ENCODE measurements at places on chromosomes 2 and 18.

DNA sequence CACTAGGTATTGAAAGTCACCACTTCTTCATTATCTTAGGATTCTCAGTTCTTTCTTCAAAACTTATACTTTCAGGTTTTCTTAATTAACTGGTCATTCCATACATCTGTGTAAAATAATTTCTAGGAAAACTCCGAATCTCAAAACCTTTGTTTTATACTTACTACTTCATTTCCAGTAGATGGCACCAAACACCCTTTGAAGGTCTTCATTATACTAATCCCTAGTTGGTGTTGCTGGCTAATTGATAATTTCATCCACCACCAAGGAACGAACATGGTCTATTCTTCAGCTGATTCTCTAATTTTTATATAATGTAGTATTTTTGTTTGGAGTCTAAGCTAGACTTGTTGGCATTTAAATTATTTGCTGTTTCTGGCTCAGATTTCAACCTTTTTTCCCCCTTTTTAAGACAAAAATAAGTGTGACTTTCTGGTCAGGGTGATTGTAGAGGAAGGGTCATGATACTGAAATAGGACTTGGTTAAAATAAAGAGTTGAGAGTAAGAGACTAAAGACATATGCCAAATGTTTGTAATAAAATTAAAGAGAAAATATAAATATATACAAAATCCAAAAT is 2.8 kb upstream of the MXD1 start:
- peak; percentile 31 for DNase-seq

- no peak for DNase-seq
Measured at GRCh38 chr2:145961846-145962245, 1441.9 kb upstream of the ZEB2 start.

- DNase-seq, result no peak
Measured at GRCh38 chr2:145114726-145115125, 594.8 kb upstream of the ZEB2 start.

- no peak for DNase-seq
Measured at GRCh38 chr2:239912938-239913635, 112.1 kb downstream of the NDUFA10 start.

DNA sequence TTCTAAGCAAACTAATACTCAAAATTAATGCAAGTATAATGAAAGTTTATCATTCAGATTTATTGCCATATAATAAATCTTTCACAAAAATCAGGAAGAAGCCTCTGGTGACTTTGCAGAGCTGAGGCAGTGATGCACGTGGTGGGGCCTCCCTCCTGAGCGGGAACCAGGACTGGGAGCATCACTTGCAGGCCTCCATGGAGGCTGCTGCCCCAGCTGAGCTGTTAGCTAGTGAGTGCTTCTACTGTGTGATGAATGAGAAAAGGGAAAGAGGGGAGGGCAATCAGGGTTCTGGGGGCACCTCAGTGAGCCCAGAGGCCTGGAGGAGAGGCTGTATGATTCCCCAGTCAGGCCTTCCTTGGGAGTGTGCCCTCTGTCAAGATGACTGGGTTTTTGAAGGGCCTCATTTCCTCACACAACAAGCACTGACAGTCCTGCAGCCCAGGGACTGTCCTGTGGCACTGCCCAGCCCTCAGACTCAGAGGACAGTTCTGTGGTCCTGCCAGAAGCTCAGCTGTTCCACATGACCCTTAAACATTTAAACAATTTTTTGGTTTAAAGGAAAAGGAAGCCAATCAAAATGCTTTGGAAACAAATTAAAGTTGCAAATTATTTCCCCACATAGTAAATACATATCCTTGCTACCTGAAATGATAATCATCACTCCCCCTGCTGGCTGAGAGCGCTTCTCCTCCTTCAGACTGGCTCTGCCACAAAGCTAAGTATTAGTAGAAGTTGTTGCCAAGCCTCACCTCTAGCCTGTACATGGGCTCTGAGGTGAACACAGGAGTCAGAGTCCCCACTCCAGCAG is 90.9 kb upstream of the SMAD7 start:
- peak; percentile 64 for DNase-seq

DNA sequence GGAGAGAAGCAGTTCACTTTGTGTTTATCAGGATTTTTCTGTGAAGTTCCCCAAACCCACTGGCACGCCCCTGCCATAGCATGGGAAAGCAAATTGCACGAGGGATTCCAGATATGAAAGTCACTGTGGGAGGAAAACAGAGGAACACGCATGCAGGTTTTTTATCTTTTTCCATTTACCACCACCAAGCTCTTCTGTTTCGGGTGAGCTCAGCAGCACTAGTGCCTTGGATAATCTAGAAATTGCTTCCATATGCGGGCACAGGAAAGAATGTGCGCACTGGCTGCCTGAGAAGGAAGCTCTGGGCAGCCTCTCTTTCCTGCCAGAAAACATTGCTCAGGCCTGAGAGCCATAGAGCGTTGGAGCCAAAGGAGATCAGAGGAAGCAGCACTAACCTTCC is 65.9 kb upstream of the WIPF1 start:
- DNase-seq, result no peak

DNA sequence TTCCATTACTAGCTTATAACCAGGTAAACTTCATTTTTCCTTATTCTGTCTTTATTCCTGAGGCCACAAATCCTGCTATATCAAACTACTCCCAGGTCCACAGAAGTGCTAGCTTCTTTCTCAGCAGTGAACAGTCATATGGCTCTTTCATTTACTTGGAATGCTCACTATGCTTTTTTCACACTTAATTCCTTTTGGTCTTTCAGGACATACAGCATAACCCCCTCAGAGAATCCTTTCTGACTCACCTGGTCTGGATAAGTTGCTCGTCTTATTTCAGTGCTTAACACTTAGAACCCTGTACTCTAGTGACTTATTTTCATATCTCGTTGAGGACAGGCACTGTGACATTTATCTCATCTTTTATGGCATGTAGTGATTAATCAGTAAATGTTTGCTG is 325.0 kb upstream of the UBE2E3 start:
- no peak for DNase-seq

- DNase-seq, result no peak
Measured at GRCh38 chr2:200665626-200666453, 80.0 kb downstream of the AOX1 start.

All from NCI-H1417 (cell line).